ENCODE measurements at places on chromosomes 2 and 18. TPM values are rescaled to one million over a fixed set of nuclear protein-coding genes. Genes with fewer than 3 reads are reported as not detected.

- H3K4me3 ChIP-seq = no peak overlapping the region
- peaks cover 15% of the 10 kb centered on the region for H3K4me1 ChIP-seq
- H3K27ac ChIP-seq = 0 out of 2 replicates have a peak overlapping the region, but pooled peaks have one; percentile 10
- H3K27me3 ChIP-seq = no peaks in the 10 kb centered on the region
These were observed 155.3 kb downstream of the GFPT1 start for GRCh38 chr2:69231612-69232277.

- peak; percentile 37 for DNase-seq
- H3K4me1 ChIP-seq = peaks cover 36% of the 10 kb centered on the region
- H3K27ac ChIP-seq = no peak overlapping the region
- H3K27me3 ChIP-seq = no peaks in the 10 kb centered on the region
These were observed 36.9 kb downstream of the TRAK2 start for GRCh38 chr2:201414099-201415023.

GRCh38 chr2:162058973-162059668 lies 14.9 kb downstream of the DPP4 start:
- H3K36me3 ChIP-seq = peaks cover 45% of the 10 kb centered on the region
- no peak for DNase-seq
- H3K4me3 ChIP-seq = 0 out of 2 replicates have a peak overlapping the region, but pooled peaks have one; percentile 5
- H3K4me1 ChIP-seq = peaks cover 41% of the 10 kb centered on the region

DNA sequence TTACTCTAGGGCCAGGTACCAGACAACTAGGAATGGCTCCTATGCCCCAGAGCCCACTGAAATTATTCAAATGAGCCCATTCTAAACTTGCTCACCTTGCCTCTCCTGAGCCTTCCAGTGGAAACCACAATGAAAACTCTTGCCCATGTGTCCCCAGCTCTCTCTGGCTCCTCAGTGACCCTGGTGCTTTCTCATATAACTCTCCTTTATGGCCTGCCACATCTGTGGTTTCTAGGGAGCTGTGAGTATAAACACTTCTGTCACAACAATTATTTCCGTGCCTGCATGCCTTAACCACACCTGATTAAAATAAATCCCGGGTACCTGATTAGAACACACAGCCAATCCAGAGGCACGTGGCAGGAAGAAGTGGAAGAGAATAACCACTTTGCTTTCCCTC lies 333.0 kb upstream of the SPRED2 start:
- no peak overlapping the region for H3K4me3 ChIP-seq
- no peak overlapping the region for H3K27ac ChIP-seq
- H3K4me1 ChIP-seq = no peaks in the 10 kb centered on the region
- H3K27me3 ChIP-seq = peaks cover 1% of the 10 kb centered on the region

GRCh38 chr2:171166328-171166983 lies 5.8 kb upstream of the TLK1 start:
- H3K27me3 ChIP-seq = peaks cover 3% of the 10 kb centered on the region
- no peaks in the 10 kb centered on the region for H3K36me3 ChIP-seq
- no peak overlapping the region for H3K27ac ChIP-seq
- DNase-seq = no peak
- H3K4me3 ChIP-seq = no peak overlapping the region
- peaks cover 5% of the 10 kb centered on the region for H3K4me1 ChIP-seq

DNA sequence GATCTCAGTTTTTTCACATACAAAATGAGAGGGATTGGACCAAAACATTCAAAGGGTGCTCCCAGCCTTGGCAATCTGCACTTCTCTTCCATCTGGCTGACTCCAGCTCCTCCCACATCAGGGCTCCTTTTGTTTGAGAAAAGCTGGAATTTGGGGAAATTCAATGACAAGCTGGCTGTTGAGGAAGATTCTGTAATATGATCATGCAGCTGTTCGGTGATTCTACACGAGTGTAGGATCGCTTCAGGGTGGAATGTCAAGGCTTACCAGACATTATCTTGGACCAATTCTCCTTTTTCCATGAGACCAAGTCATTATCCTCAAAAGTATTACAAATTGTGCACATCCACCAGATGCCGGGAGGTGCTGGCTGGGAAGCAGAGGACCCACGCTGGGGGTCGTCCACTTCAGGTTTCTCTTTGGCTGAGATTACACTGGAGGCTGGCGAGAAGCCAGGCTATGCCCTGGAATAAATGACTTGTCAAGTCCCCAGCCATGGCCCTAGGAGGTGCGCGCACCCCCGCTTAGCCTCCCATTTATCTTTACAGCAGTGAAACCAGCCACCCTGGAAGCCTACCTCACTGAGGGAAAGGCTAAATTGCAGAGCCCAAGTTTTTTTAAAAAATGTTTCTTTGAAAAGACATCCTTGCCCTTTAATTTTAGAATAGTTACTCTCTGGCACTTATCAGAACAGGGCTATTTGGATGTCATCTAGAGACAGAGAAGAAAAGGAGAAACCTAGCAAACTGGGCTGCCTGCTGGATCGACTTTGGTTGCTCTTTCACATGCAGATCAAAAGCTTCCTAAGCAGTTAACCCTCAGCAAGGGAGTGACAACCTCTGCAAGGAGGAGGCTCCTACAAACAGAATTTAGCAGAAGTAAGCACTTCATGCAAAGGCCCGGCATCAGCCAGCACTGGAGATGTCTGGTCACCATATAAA lies 42.5 kb upstream of the LCLAT1 start:
- H3K4me1 ChIP-seq = peaks cover 31% of the 10 kb centered on the region
- DNase-seq = no peak
- H3K4me3 ChIP-seq = no peak overlapping the region
- peaks cover 6% of the 10 kb centered on the region for H3K27me3 ChIP-seq
- no peaks in the 10 kb centered on the region for H3K36me3 ChIP-seq

- H3K27ac ChIP-seq = no peak overlapping the region
- no peaks in the 10 kb centered on the region for H3K36me3 ChIP-seq
- no peak overlapping the region for H3K4me3 ChIP-seq
- DNase-seq = no peak
- no peaks in the 10 kb centered on the region for H3K4me1 ChIP-seq
These were observed 93.5 kb downstream of the SETBP1 start for GRCh38 chr18:44774191-44774590.

DNA sequence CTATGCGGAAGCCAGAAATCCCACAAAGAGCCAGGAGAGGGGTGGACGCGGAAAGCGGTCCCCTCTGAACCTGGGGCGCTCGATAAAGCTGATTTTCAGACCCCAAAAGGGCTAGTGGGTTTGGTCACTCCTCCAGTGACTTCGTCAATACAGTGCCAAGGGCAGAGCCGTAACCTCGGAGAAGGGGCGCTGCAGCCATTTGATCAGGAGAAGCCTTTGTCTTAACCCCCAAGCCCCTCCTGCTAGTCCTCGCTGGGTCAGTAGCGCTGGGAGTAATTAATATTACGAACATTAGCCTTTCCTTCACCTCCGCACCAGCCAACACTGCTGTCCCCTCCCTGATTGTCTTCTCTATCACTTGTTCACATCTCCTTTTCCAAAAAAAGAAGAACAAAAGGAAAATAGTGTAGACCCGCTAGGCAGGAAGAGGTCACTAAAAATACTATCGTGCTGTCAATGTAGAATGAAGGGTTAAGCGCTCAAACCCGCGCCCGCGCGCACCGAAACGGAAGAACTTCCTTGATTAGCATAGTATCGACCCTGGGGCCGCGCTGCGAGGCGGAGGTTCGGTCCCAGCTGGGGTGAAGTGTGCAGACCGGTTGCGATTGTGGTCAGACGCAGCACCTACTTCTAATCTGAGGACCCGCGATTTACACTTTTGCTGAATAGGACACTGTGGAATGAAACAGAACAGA lies 63.2 kb upstream of the MAPRE2 start:
- H3K4me1 ChIP-seq = peaks cover 30% of the 10 kb centered on the region
- H3K27me3 ChIP-seq = peaks cover 15% of the 10 kb centered on the region
- peak overlapping the region; percentile 89 for H3K27ac ChIP-seq
- peak overlapping the region; percentile 85 for H3K4me3 ChIP-seq
- H3K36me3 ChIP-seq = no peaks in the 10 kb centered on the region

DNA sequence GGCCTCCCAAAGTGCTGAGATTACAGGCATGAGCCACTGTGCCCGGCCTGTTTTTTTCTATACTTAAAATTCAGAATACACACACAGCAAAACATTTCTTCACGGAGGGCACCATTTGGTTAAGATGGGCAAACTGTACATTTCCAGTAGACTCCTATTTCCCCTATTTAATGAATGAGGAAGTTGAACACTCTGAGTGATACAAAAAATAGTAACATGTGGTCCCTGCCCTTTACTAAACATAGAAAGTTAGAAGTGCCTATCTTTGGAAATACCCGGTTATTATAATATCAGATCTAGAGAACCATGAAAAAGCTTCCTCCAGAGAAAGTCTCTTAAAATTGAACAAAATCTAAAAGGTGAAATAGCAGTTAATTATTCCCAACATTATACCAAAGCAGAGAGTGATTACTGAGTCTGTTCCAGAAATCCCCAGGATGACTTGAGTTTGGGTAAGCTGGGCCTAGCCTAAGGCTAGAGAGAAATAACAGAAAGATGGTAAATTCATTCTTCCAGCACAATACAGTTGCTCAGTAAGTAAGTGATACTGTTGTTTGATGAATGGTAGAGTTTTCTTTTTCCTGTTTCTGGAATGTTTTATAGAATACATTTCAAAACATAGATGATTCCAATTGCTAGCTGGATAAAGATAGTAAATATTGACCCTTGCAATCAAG lies 23.3 kb upstream of the RMC1 start:
- peaks cover 23% of the 10 kb centered on the region for H3K36me3 ChIP-seq
- H3K4me1 ChIP-seq = no peaks in the 10 kb centered on the region
- no peak for DNase-seq
- no peak overlapping the region for H3K4me3 ChIP-seq
- no peak overlapping the region for H3K27ac ChIP-seq

DNA sequence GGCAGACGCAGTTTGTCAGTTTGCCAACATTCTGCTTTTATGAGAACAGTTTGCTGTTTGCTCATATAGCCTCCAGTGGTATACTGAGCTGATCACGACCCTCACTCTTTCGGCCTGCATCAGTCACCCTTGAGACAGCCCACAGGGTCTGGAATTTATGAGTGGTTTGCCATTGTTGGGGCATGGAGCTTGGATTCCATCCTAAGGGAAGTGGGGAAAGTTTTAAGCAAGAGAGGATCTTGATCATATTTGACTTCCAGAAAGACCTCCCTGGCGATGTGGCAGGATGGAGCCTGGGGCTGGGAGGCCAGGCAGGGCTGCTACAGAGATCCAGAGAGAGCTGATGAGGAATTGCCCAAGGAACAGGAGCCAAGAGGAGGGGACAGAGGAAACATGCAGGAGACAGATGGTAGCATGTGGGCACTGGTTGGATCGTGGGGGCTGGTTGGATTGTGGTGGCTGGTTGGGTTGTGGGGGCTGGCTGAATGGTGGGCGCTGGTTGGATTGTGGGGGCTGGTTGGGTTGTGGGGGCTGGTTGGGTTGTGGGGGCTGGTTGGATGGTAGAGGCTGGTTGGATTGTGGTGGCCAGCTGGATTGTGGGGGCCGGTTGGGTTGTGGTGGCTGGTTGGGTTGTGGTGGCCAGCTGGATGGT lies 27.3 kb upstream of the GPR17 start:
- peak overlapping the region; percentile 41 for H3K4me3 ChIP-seq
- peak; percentile 33 for DNase-seq
- H3K36me3 ChIP-seq = peaks cover 13% of the 10 kb centered on the region

GRCh38 chr2:203714112-203714511 lies 7.7 kb downstream of the CD28 start:
- H3K4me1 ChIP-seq = peaks cover 6% of the 10 kb centered on the region
- no peak for DNase-seq
- no peaks in the 10 kb centered on the region for H3K36me3 ChIP-seq
- no peaks in the 10 kb centered on the region for H3K27me3 ChIP-seq

GRCh38 chr2:88810017-88810416 lies 118.5 kb downstream of the RPIA start:
- no peak for DNase-seq
- peaks cover 2% of the 10 kb centered on the region for H3K36me3 ChIP-seq
- H3K4me3 ChIP-seq = no peak overlapping the region
- peaks cover 12% of the 10 kb centered on the region for H3K27me3 ChIP-seq
- no peaks in the 10 kb centered on the region for H3K4me1 ChIP-seq

DNA sequence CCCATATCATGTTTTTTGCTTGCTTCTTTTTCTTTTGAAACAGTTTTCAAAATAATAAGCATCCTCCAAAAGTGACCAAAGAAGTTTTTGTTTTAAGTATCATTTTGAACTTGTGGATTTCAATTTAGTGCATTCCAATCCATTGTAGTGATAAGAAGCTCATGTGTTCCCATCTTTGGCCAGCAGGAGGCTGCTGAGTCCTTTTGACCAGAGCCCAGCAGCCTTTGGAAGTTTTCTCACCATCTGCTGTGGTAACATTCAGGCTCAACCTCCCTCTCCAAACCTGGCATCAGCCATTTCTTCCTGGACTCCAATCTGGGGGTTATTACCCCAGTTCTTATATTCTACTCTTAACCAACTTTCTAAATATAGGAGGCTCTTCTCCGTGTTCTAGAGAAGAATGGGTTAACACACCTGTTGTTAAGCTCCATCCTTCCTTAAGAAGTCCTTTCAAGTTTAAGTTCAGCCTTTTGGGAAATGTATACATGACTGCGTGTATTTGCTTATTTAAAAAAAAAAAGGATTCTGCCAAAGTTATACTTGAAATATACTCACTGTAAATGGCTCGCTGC lies 39.0 kb upstream of the MAL start:
- no peak overlapping the region for H3K27ac ChIP-seq
- H3K4me1 ChIP-seq = no peaks in the 10 kb centered on the region
- peaks cover 15% of the 10 kb centered on the region for H3K27me3 ChIP-seq
- peak; percentile 62 for DNase-seq
- H3K36me3 ChIP-seq = no peaks in the 10 kb centered on the region

DNA sequence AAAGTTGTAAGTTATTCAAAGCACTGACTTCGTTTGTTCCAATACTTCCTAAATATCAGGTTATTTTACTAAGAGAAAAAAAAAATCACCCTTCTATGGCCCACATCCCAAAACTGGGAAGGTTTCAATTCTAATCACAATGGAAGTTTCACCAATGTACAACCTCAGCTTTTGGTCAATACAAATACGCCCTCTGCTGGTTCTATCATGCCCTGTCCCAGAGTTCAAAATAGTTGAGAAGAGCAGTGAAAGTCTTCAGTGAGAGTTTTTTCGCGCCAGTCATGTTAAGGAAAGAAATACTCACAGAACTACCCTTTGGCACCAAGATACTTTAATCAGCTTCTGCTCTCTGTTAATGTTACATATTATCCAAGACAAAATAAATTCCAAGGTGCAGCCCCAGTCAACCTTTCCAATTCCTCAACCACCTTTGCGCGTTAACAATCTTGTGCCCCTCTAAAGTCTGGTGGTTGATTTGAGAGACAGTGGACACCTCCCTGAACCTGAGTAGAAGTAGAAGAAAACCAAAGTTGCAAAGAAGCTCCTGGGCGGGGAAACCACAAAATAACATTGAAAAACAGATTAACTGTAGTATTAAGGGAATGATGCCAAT lies 59.9 kb downstream of the SUMO1 start:
- DNase-seq = peak; percentile 69
- H3K27me3 ChIP-seq = no peaks in the 10 kb centered on the region
- no peak overlapping the region for H3K4me3 ChIP-seq
- peaks cover 11% of the 10 kb centered on the region for H3K4me1 ChIP-seq

GRCh38 chr2:15311201-15311907 lies 249.8 kb downstream of the NBAS start:
- no peaks in the 10 kb centered on the region for H3K27me3 ChIP-seq
- H3K4me3 ChIP-seq = no peak overlapping the region
- H3K4me1 ChIP-seq = peaks cover 18% of the 10 kb centered on the region
- H3K27ac ChIP-seq = peak overlapping the region; percentile 22

Gene MCEE
- 12.9 TPM for total RNA-seq

Gene CFAP221
- not detected for total RNA-seq

Gene COL5A2
- total RNA-seq = 293 TPM

Gene C2orf78
- not detected for total RNA-seq

Gene DPP4
- total RNA-seq = 35.1 TPM

Gene AFG3L2
- total RNA-seq = 44.5 TPM

Gene UGT1A5
- not detected for total RNA-seq

Gene LAMA1
- total RNA-seq = 0.14 TPM

Gene ABCG8
- not detected for total RNA-seq

Gene CASP8
- 11.9 TPM for total RNA-seq

Gene NGEF
- total RNA-seq = not detected

Gene TMEM182
- 2.5 TPM for total RNA-seq
